Stimulated activated effector memory CD8-positive, alpha-beta T cell treated with anti-CD3 and anti-CD28 coated beads, Interleukin-12 subunit alpha, Interleukin-12 subunit beta, amount 100 ng/mL, for 72 hours (primary cell): ENCODE measurements at places on chromosomes 12 and 14.
A peak's percentile ranks its signal among the peaks of the same experiment; 100 is the strongest.

DNA sequence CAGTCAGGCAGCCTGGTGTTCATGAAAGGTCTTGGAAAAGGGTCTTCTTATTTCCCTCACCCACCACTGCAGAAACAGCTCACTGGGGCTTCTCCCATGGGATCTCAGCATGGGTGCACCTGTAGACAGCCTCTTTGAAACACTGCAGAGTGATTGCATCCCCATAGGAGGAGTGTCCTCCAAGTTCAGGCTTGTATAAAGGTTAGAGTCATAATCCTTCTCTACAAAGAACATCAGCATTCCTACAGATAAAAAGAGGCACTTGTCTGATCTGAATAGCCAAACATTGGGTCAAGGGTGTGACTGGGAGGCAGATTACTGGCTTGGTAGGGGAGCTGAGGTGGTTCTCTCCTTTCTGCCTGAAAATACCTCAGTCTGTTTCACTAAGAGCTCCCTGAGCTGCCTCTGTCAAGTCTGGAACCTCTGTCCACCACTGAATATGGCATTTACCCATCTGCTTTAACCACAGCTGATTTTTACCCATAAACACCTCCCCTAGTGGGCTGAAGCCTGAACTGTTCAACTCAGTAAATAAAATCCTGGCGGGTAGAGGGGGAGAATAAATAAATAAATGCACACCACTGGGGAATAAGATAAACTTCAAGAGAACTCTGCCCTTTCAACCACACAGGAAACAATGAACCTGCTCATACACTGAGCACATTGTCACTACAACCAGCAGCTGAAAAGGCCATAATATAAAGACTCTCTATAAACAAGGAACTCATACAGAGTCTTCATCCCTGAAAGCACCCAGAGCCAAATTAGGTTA lies 120.7 kb upstream of the SCAF11 start:
- DNase-seq: no peak

DNA sequence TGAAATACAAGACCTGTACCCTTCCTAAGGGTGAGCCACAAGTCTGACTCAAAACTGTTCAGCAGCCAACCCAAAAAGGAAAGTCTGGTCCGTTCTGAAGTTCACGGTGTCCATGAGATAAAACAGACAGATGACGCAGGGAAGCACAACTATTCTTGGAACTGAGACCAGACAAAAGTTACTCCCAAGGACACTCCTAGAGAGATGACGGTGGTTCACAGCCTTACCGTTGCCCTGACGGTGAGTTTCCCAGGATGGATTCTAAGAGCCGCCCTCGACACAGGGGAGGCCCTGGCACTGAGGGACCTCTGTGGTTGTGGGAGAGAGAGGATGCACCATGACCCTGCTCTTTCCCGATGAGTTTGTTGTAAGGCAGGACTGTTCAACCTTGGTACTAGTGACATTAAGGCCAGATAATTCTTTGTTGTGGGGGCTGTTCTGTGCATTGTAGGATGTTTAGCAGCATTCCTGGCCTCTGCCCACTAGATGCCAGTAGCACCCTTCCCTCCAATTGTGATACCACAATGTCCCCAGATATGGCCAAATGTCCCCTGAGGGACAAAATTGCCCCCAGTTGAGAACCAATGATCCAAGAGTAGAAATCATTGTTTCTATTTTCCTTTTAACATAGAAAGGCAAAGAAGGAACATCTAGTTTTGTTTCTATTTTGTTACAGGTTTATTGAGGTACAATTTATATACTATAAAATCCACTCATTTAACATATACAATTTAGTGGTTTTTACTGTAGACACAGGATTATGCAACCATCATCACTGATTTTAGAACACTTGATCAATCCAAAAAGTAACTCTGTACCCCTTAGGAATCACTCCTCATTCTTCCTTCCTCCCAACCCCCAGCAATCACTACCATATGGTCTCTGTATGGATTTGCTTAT lies 23.0 kb downstream of the OR10P1 start:
- no peak for DNase-seq

DNA sequence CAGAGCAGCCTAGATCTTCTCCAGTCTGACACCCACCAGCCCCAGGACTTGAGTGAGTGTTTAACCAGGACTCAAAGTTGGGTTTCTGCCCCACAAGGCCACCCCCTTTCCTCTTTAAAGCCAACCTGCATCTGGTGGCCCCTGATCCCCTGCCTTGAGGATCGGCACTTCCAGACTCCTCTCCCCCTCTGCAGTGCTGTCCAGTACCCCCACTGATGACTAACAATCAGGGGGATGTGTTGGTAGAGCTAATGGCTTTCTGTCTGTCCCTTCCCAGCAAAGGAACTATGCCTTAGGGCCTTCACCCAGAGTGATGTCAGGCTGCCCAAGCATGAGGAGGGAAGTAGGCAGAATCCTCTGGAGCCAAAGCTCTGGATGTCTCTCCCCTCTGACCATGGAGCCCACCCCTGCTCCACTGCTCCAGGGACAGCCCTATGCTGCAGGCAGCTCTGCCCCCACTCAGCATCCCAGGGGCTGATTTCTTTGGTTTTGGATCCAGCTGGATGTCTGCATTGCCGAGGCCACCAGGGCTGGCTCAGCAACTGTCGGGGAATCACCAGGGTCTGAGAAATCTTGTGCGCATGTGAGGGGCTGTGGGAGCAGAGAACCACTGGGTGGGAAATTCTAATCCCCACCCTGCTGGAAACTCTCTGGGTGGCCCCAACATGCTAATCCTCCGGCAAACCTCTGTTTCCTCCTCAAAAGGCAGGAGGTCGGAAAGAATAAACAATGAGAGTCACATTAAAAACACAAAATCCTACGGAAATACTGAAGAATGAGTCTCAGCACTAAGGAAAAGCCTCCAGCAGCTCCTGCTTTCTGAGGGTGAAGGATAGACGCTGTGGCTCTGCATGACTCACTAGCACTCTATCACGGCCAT lies 42.9 kb downstream of the DAD1 start:
- DNase-seq: peak; percentile 70

DNA sequence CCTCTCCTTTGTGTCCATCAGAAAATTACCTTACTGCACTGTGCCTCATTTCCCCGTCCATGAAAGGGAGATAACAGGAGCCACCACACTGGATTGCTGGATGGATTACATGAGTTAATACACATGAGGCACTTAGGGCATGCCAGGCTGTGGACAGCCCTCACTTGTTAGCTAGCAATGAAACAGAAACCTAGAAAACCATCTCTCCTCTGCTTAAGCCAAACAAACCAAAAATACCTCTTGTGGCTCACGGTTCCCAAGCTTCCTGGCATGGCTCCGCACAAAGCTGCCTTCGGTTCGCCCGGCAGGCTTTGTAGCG lies 660 bp upstream of the HCFC2 start:
- DNase-seq: no peak

DNA sequence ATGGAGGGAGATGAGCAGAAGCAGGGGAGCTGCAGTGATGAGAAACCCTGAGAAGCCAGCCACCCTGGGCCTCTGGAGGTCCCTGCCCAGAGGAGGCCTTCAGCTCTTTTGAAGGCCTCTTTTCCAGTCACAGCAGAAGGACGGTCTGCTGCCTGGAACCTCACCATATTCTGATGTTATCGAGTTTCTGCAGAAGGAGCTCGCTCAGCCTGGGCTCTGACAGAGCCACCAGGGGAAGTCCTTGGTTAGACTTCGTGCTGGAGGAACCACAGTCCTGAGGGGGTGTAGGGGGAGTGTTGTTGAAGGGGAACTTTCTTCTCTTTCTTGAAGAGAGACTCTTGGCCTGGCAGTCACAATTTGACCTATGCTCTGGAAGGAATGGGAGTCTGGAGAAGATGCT lies 25.1 kb upstream of the BATF start:
- peak; percentile 82 for DNase-seq

DNA sequence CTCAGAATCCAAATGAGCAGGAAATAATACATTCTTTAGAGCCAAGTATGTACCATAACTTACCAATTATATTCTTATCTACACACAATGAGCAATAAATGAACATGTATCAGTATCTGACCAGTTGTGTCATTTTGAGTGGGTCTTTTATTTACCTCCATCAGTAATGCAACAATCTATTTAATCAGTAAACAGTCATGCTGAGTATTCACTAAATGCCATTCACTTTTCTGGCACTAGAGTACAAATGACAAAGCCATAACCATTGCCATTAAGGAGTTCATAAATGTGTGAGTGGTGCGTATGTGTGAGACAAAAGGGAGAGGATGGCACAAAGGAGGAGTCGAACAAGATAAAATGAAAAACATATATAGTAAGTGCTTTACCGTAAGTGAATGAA lies 1.5 kb upstream of the STRAP start:
- DNase-seq: no peak

DNA sequence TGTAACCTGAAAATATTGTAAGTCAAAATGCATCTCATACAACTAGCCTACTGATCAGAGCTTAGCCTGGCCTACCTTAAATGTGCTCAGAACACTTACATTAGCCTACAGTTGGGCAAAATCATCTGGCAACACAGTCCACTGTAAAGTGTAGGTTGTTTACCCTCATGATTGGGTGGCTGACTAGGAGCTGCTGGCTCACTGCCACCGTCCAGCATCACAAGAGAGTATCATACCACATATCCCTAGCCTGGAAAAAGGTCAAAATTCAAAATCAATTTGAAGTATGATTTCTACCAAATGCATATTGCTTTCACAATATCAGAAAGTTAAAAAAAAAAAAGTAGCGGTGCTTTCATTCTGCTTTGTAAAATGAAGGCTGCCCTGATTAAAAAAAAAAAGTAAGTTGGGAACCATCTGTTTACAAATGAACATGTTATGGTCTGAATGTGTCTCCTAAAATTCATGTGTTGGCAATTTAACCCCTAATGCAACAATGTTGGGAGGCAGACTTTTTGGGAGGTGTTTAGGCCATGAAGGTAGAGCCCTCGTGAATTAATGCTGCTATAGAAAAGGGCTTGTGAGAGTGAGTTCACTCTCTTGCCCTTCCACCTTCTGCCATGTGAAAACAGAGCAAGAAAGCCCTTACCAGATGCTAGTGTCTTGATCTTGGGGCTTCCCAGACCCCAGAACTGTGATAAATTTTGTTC lies 211.8 kb downstream of the PPM1H start:
- DNase-seq: no peak

DNA sequence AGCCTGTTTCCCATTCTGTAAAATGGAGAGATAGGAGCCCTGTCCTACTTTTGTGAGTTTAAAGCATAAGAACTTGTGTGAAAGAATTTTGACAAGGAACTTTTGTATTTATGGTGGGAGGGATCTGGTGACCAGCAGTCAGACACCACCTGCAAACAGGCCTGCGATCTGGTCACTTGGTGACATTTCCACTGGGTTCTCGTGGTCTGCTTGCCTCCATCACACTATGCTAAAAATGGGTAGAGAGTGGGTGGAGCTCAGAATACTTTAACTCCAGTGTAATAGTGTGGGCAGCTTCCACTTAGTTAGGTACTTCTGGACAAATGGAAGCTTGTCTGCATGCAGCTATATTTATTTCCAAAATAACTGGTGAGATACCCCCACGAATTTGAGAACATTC lies 26.5 kb upstream of the PLXNC1 start:
- DNase-seq: no peak

- no peak for DNase-seq
Measured at GRCh38 chr12:9039397-9039977, 50.1 kb downstream of the KLRG1 start.

- no peak for DNase-seq
Measured at GRCh38 chr14:75851574-75851866, 130.3 kb downstream of the TGFB3 start.

GRCh38 chr14:82667006-82667405 lies 1133.4 kb upstream of the SEL1L start:
- no peak for DNase-seq

DNA sequence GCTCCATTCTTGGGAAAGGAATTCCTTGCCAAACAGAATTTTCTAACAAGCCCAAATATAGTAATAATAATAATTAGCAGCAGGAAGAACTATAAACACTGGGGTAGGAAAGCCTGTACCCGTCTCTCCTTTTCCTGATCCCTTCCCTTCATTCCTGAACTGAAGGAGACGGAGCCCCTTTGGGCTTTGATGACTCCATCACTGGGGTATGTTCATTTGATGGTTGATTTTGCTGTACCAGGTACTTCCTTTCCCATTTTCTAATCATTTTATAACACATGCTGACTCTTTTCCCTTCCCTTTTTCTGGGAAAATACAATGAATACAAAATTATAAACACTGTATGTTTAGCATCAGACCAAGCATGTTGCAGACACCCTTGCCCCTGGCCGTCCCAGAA lies 3.6 kb upstream of the RCOR1 start:
- no peak for DNase-seq

GRCh38 chr12:121287267-121287954 lies 9.1 kb downstream of the CAMKK2 start:
- DNase-seq: no peak

GRCh38 chr12:25960143-25960542 lies 1.7 kb downstream of the RASSF8 start:
- DNase-seq: no peak

- no peak for DNase-seq
Measured at GRCh38 chr14:55430024-55430690, 10.3 kb downstream of the TBPL2 start.

GRCh38 chr14:85996551-85996950 lies 466.6 kb downstream of the FLRT2 start:
- DNase-seq: no peak

- no peak for DNase-seq
Measured at GRCh38 chr12:44674875-44675274, 201.2 kb downstream of the NELL2 start.

- DNase-seq: no peak
Measured at GRCh38 chr12:1763153-1763552, 57.2 kb upstream of the LRTM2 start.

- no peak for DNase-seq
Measured at GRCh38 chr14:89121968-89122620, 294.9 kb downstream of the FOXN3 start.

DNA sequence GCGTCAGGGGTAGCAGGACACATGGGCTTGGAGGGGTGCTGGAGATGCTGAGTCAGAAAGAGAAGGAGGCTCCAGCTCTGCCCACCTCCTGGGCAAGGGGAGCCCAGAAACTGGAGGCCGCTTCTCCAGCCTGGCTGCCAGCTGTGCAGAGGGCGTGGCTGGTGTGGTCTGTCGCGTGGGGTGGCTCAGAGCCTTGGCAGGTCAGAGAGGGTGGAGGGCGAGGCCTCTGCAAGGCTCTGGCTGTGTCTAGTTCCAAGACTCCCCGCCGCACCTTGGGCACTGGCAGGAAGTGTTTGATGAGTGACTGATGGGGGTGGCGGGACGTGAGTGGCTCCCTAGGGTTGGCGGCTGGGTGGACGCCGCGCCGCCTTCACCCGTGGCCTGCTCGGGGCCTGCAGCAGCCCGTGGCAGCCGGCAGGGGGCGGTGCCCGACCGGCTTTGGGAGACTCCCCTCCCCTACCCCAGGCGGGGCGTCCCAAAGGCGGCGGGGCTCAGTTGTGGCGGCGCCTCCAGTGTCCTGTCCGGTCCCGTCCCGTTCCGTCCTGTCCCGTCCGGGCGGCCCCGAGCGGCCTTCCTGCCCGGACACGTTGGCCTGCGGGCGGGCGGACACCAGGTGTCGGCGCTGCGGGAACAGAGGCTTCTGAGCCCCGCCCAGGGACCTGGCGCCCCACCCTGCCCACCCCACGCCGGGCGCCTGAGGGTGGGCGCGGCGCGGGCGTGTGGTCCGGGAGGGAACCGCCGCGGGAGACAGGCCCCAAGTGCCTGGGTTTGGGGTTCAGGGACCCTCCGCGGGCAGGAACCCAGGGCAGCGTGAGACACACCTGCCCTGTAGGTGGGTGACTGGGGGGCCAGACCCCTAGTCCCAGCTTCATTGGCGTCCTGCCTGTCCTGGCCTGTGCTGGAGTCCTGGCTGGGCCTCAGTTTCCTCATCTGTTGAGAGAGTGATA lies 39.7 kb downstream of the KRT80 start:
- DNase-seq: peak; percentile 67
